ENCODE measurements at places on chromosomes 1 and 21.

GRCh38 chr1:78004719-78005447 lies at the start of gene DNAJB4:
DNAJB4 (plus strand) TSS chr1:78004939; CDS start chr1:78005111, 172 bp downstream.
- DNase-seq, result peak; percentile 85

DNA sequence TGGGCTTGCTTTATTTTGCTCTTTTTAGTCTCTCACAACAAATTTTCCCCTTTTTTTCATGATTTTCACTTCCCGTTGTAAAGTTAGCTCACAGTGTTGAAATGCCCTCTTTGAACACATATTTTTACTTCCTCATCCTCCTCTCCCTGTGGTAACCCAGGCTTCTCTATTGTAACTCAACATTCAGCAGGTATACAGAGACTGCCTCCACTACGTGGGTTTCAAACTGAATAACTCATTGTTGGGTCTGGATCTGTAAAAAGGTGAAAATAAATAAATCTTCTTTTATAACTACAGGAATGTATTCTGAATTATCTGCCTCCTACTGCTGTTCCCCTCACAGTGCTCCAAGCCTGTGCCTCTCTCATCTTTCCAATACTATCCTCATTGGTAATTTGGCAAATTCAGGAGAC lies 166.4 kb downstream of the RUNX1 start:
- DNase-seq, result no peak

DNA sequence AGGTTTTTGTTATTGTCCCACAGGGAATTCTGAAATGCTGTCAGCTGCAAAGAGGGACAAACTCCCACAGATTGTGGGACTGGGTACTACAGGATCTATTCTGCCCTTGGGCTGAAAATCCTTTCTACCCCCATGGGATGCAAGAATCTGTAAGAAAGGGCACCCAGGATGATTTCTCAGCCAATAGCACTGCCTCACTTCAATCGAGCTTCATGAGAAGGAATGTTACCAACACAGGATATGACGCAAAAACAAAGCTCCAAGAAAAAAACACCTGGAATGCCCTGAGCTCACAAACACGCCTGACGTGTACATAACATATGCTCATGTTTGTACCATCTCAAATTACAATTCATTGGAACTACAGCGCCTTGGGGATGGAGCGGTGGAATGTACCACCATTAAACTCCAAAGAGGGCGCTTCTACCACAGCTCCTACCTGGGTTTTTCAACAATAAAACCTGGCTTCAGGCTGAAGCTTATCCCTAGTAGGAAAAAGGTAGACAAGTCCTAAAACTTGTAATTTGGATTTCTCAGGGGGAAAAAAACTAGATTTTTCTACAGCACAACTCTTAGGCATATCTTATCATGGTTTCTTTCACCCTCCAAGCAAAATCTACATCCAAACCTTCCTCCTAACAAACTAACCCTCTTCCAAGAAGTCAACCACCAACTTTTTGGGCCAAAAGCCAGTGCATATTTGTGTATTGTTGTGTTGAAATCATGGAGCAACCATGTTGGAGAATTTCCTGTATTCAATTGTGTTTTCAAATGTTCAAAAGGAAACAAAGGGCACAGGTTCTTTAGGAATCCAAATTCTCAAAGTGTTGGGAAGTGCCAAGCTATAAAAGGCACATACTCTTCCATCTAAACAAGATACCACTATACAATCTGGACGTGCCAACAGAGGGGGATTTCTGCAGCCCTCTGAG lies 78.9 kb downstream of the TGFBR3 start:
- DNase-seq, result no peak

DNA sequence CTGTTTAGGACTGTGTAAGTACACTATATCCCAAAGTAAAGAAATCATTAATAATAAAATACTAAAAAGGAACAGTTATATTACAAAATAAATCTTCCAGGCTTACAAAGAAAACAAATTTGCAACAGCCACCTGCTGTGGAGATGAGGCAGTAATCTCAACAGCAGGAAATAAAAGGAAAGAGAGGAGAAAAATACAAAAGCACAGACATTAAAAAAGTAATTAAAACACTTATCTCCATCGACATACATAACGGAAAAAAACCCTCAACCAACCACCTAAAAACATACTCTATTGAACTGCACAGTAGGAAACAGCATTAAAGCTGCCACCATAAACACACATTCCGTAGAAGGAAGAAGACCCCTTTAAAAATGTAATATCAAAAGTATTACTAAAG lies 317.6 kb downstream of the DPYD start:
- no peak for DNase-seq

DNA sequence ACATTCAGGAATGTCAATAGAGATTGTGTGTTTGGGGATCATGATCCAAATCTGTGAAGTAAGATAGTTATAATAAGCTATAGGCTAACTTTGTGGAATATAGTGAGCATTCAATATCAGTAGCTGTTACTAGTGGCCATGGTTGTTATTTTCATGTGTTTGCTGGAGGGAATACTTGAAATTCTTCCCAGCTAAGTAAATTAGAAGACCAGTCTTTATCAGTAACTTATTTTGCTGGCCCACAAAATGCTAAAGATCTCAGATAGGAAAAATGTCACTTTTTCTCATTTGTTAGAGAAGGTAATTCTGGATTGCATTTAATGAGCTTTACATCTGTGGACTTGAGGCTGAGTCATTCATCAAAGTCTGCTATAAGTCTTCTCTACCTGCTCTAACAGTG lies 156.1 kb upstream of the LRRC7 start:
- DNase-seq, result no peak

- DNase-seq, result no peak
These were observed 104.4 kb upstream of the DPT start for GRCh38 chr1:168833362-168833761.

DNA sequence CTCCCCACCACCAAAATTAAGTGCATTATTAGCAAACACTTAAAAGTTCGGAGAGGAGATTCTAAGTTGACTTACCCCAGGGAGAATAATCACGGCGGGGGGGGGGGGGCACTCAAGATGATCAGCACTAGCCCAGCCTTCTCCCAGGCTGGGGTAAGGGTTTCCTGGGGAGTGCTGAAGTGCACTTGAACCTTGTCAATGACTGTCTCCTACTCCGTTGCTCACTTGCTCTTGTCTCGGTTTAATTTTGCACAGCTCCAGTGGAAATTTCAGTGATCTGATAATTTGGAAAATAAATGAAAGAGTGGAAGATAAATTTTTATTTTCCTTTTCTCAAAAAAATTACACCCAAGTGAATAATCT lies 59.2 kb downstream of the PBX1 start:
- no peak for DNase-seq

DNA sequence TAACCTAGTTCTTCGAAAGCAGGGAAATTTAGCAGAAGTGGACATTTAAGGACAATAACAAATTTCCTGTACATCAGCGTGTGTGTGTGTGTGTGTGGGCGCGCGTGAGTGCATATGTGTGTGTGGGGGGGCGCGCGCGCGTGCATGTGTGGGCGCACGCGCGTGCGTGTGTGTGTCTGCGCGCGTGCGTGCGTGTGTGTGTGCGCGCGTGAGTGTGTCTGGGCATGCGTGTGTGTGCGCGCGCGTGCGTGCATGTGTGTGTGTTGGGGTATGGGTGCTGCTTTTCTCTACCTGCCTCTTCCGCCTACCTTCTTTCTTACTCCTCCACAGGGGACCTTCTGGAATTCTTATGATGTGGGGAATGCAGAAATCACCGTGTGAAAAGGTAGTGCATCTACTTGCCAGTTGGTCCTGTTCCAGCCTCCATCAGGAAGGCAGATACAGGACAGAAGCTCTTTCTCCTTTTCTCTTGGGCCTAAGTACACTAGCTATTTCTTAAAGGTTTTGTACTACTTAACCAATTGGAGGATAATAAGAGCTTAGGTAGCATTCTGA lies 165.4 kb upstream of the KCNK2 start:
- DNase-seq, result no peak

DNA sequence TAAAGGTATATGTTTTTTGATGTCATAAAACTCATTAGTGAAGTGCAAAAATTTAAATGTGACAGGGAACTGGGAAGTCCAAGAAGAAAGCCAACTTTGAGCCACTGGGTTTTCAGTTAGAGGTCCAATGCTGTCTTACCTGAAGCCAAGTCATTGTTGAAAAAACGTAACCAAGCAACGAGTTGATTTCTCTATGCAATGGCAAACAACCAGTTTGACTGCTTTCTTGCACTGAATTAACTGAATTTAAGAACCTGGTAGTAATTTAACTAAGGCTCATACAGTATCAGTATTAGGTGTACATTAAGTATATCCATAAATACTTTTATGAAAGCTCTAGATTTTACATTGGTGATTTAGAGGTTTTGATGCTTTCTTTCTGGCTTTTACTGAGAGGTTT lies 20.2 kb upstream of the S1PR1 start:
- DNase-seq, result no peak

GRCh38 chr1:165424454-165425216 lies 20.3 kb downstream of the RXRG start:
- DNase-seq, result no peak

DNA sequence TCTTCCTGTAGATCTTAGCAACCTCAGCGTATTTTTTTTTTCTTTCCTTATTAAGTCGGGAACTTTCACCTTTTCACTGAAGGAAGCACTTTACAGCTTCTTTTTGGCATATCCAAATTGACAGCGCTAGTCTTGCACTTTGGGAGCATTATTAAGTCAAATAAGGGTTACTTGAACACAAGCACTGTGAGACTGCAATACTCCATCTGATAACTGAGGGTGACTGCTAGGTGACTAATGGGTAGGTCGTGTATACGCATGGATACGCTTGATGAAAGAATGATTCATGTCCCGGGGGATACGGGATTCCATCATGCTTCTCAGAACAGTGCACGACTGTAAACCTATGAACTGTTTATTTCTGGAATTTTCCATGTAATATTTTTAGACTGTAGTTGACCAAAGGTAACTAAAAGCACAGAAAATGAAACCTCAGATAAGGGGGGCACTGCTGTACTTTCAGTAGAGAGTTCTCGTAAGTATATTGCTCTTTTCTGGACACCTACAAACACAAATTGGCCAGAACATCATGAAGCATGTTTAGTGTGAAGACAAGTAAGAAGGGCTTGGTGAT lies 364.7 kb downstream of the SMYD3 start:
- no peak for DNase-seq

DNA sequence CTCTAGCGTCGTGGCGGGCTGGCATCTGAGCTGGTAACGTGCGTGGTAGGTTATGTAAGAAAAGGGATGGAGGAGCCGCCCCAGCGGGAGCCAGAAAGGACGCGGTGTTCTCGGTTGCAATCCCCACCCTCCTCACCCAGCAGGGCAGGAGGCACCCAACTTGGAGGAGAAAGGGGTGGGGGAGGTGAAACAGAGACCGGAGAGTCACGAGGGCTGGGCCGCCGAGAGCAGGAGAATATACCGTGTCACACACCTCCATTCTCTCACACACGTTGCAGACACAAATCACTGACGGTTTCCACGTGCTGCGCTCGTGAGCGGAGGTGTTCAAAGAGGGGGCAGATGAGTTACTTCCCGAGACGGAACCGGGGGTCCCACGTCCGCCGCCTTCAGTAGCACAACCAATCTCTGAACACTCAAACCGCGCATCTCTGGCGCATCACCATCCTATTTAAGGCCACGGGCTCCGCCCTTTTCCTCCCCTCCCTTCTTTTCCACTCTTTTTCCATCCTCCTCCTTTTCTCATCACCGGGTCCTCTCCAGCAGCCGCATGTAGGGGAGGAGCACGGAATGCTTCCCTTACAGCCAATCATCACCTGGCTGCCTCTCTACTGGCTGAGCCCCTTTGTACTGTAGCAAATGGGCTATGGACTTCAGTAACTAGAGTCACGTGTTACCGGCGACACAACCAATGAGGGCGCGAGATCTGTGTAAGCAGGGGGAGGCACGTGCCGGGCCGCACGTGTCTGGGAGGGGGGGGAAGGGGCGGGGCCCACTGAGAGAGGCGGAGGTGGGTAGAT lies at the start of gene CIART:
TSS of gene CIART (plus strand) at position 797 of the 800 bp plus-strand sequence. CDS start 714 bp downstream, outside the sequence.
- DNase-seq, result peak; percentile 90

- no peak for DNase-seq
These were observed 565 bp downstream of the WLS start for GRCh38 chr1:68231627-68232288.

DNA sequence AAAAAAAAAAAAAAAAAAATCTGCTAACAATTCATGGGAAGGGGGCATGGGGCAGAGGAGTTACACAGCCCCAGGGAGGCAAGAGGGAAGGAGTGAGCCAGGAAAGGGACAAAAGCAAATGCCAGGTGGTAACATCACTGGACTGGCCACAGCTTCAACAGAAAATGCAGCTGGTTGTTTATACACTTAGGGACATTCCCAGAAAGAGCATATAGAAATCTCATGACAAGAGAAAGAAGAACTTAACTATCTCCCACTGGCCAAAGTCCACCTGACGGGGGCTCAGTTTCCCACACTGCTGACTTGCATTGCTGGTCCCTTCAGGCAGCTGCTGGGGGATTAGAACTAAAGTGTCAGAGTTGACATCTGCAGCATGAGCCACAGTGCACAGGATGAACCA lies 14.8 kb downstream of the IL12RB2 start:
- DNase-seq, result no peak
